Stimulated activated CD4-positive, alpha-beta T cell treated with anti-CD3 and anti-CD28 coated beads, TNF-alpha, amount 100 ng/mL, for 24 hours (primary cell): ENCODE measurements at places on chromosomes 3 and 15.

DNA sequence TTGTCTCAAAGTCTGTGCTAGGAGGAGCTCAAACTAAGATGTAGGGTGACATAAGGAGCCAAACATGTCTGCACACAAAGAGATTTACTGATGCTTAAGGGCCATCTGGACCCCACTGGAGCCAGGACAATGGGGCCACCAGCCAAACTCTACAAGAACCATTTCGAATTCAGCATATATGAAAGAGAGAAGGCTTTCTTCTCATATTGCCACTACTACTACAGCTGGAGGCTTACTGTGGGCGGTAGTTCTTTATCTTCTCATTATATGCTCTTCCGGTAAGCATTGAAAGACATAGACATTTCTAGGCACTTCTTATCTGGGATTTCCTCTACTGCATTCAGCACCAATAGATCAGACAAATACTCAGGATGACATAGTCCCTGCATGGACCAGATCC lies 404.4 kb upstream of the PROK2 start:
- no peak for DNase-seq

DNA sequence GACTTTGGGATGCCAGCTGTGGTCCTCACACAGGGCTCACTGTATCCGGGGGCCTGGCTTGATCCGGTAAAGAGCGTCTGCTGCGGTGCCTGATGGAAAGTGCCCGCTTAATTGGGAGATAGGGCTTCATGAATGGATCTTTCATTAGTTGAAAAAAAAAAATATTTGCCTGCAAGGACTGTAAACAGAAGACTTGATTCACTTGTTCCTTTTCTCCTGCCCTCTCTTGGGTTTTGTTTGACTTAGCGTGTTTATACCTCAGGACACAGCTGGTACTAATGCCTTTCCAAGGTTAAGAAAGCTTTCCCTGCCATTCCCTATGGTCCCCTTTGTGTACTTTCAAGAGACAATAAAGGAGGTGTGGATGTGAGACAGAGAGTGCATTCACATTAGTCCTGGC lies 493.3 kb downstream of the LPP start:
- DNase-seq: no peak

DNA sequence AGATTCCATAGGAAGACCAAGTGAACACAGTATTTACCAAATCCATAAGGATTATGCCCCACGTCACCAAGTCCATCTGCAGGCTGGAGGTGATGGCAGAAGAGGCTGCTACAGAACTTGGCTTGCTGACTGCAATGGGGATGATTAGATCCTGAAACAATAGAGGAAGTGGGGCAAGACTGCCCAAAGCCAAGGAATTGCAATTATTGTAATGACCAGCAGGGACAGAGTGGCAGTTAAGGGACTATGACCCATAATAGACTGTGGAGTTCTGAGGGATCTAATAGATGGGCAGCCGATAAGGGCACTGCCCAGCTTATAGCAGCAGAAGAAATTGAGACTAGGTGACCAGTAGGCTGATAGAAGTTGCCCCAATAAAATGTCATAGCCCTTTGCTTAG lies 108.4 kb downstream of the MINAR1 start:
- DNase-seq: no peak

GRCh38 chr3:95883801-95884200 lies 930.6 kb upstream of the EPHA6 start:
- no peak for DNase-seq

DNA sequence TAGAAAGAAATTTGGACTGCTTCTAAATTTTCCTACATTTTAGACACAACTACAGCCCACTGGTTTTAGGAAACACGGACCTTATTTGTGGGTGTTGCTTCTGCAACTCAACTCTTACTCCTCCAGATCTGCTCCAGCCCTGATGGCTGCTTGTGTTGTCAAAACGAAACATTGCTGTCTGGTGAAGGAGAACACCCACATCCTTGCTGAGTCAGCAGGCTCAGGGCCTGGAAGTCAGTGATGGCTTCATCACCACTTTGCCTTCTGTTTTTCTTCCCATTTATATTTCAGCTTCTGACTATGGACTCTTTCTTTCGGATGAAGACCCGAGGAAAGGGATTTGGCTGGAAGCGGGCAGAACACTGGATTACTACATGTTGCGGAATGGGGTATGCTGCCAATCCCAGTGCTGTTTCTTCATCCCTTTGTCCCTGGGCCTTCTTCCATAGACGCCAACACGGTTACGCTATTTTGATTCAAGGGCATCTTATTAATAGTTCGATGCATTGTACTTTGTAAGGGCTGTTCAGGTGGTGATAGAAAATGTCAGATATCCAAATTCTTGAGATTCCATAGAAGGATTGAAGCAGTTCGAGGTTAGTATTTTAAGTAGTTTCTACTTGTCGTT lies 392.6 kb upstream of the TPM1 start:
- peak; percentile 15 for DNase-seq

GRCh38 chr3:78641703-78642102 lies 1126.1 kb downstream of the ROBO1 start:
- no peak for DNase-seq

DNA sequence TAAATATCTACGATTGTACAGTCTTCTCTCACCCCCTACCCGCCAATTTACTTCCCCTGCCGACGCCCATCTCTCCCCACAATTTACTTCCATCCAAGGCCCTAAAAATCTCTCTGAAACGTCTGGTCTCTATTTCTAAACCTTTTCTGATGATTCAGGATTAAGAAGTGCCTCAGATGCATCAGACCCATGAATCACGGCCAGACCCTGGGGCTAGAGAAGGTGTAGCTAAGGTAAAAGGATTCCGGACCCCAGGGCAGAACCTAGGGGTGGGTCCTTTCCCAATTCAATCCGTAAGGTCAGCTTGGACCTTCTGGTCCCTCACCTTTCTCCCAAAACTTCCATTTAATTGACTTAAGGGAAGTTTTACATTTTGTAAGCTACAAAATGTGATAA lies 46.4 kb downstream of the LRIG1 start:
- no peak for DNase-seq

- DNase-seq: no peak
These were observed 678.5 kb downstream of the NR2F2 start for GRCh38 chr15:97009031-97009431.

DNA sequence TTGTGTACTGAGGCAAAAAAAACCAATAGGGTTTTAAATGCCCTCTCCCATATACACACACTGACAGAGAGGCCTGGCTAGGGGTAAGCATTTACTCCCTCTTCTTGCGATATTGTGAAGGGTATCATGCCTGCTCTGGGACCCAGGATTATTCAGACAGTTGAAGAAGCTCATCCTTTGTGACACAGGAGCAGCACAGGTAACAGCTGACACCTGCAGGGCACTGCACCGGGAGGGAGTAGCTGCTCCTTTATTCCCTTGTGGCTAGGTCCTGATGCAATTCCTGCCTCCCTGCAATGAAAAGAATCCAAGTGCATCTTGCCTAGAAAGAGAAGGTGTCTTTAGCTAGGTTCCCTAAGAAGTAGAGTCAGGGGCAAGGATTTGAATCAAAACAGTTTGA lies 23.4 kb downstream of the POMGNT2 start:
- no peak for DNase-seq

DNA sequence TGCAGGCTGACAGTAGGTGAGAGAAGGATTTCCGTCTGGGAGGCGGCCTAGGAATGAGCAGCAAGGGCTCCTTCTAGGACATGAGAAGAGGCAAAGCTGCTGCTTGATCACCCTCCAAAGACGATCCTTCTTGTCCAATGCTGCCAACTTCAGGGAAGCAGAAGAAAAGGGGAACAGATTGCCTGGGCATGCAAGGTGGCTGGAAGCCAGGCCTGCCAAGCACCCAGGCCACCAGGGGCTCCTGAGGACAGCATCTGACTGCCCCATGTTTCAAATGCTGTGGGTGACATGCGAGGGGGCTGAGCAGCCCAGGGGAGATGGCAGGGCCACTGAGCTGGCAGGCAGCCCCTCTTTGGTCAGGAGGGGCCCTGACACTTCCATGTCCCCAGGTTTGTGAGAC lies 3.3 kb upstream of the GRIP2 start:
- no peak for DNase-seq

DNA sequence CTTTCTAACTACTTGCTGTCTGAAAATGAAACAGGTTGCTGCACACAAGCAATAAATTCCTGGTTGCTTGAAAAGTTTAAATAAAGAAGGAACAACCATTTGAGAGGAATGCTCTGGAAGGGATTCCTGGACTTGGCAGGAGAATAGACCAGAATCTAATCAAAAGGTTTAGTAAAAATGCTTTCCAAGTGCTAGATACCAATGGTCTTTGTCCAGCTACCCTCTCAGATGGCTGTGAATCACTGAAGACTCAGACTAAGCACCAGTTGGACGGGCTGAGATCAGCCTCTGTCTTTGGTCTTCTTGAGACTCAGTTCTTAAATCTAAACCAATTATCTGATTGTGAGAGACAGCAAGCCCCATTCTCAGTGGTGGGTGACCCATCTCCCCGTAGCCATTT lies 27.7 kb upstream of the LPP start:
- no peak for DNase-seq

GRCh38 chr3:188567478-188568195 lies 413.7 kb downstream of the LPP start:
- DNase-seq: no peak

GRCh38 chr3:27228805-27229204 lies 140.4 kb downstream of the NEK10 start:
- DNase-seq: no peak

- DNase-seq: no peak
These were observed 37.1 kb downstream of the MAP3K13 start for GRCh38 chr3:185399737-185400667.

DNA sequence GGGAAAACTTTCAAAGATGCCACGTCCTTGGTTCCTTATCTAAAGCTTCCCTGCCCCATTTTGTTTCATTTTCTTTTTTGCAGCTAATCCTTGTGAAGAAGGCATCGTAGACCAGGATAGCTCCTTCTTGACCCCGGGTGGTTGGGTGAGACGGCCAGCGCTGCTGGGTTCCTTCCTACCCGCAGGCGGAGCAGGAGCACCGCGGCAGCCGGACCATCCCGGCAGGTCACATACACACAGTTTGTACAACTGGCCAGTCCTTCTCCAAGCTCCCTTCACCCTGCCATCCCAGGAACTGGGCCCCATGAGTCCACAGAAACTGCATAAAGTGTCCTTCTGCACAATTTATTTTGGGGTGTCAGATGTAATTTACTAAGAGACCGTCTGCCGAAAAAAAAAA lies 83.9 kb downstream of the MEGF11 start:
- no peak for DNase-seq

- DNase-seq: no peak
These were observed 246.8 kb downstream of the NR1D2 start for GRCh38 chr3:24191801-24192403.

- no peak for DNase-seq
These were observed 93.1 kb upstream of the SLC6A11 start for GRCh38 chr3:10722911-10723310.

DNA sequence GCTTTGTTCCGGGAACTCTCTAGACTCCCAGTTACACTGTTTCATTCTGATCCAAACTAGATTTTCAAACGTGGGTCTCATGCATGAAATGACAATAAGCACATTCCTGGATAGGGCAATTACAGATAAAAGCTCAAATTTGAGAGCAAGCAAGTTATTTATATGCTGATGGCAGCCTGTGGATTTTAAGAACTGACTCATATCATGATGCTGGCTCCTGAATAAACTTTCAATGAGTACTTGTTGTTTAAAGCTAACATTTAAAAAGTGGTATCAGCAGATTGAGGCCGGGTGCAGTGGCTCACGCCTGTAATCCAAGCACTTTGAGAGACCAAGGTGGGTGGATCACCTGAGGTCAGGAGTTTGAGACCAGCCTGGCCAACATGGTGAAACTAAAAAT lies 66.6 kb downstream of the LEO1 start:
- no peak for DNase-seq

DNA sequence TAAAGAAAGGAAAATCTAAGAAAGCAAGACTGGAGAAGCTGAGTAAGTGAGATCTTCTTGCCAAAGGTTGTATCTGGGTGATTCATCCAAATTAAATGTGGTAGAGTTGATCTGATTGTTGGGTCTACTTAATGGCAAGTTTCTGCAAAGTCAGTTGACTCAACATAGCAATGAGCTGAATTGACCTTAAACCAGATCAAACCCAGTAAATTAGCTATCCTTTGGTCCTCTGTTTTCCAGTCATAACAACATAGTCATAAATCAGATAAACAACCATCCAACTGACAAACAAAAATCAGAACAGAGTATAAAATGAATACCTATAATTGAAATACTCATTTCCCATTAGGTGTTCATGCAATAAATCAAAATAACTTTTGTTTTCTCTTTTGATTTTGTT lies 142.6 kb upstream of the CFAP20DC start:
- DNase-seq: no peak

- DNase-seq: no peak
These were observed 9.3 kb downstream of the VEPH1 start for GRCh38 chr3:157493627-157494550.

DNA sequence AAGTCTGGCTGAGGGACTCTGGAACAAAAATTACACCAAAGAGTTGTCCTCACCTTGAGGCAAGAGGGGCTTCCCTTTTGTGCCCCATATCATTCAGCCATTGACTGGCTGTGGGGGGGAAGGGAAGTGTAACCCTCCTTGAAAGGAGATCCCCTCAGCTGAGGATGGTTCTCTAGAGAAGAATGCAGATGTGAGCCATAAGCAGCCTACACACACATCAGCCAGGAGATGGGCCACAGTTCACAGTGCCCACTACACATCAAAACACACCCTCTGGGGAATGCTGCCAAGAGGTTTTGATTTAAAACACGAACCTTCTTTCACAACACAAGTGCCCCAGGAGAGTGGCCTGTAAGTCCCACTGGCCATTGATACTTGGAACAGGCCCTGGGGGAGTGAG lies 231.2 kb upstream of the CTDSPL start:
- DNase-seq: no peak

- DNase-seq: no peak
These were observed 13.9 kb downstream of the ROBO2 start for GRCh38 chr3:77053795-77054194.

DNA sequence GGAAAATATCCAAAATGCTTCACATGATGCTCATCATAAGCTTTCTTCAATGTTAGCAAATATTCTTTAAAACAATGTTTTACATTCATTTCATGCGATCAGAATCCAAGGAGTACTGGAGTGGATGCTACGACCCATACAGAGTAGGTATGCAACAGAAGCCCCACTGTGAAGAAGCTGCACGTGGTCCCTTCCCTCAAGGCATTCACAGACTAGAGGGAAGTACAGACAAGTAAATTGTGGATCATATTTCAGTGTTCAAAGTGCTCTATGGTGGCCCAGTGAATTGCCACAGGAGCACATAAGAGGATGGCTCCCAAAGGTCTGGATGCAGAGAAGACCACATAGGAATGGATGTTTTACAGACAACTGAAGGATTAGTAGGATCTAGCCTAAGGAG lies 789.9 kb downstream of the IGSF11 start:
- DNase-seq: no peak

DNA sequence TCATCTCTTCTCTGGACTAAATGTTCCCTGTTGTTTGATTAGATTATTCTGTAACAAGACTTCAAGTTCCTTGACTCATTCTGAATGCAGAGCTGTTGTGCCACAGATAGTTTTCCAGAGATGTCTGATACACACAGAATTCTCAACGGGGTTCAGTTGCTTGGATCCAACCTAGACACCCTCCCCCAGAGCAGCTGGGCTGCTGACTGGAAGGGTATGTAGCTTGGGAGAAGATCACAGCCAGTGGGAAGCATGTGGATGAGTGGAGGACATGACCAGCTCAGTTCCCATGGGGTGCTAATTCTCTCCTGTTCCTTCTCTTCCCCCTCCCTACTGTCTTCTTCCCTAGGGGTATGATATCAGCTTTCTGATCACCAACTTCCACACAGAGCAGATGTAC lies 6.6 kb upstream of the TTLL3 start:
- DNase-seq: no peak

GRCh38 chr3:4271834-4272233 lies 31.3 kb upstream of the SETMAR start:
- no peak for DNase-seq
